Smooth muscle cell of trachea (primary cell): ENCODE measurements at places on chromosomes 1 and 21. TPM values are rescaled to one million over a fixed set of nuclear protein-coding genes. Genes with fewer than 3 reads are reported as not detected.

Gene CLEC20A
- not detected in 2 replicates for total RNA-seq

Gene MSH4
- under 0.01 and 0.33 TPM in 2 replicates for total RNA-seq

Gene DNM3
- 2.0 and 5.5 TPM in 2 replicates for total RNA-seq

Gene TEKT2
- total RNA-seq, result 0.15 and 0.33 TPM in 2 replicates

Gene HFM1
- total RNA-seq, result 0.17 and 0.73 TPM in 2 replicates

Gene SPATA6
- total RNA-seq, result 5.8 and 8.9 TPM in 2 replicates

Gene CFAP57
- total RNA-seq, result under 0.01 and 0.33 TPM in 2 replicates

Gene DPH2
- 8.3 and 12.4 TPM in 2 replicates for total RNA-seq

Gene ARHGEF10L
- 17.2 and 35.1 TPM in 2 replicates for total RNA-seq

Gene RPS8
- 1,101 and 2,066 TPM in 2 replicates for total RNA-seq

Gene LCE1C
- not detected in 2 replicates for total RNA-seq

Gene ILDR2
- under 0.01 and 0.17 TPM in 2 replicates for total RNA-seq

Gene GPA33
- total RNA-seq, result not detected in 2 replicates

Gene RIIAD1
- not detected in 2 replicates for total RNA-seq

Gene OR6K3
- total RNA-seq, result under 0.01 TPM in 1 of 2 replicates, not detected in the other

Gene DUSP12
- total RNA-seq, result 32.7 and 44.1 TPM in 2 replicates

Gene HTR6
- under 0.01 TPM in 1 of 2 replicates, not detected in the other for total RNA-seq

Gene GREM2
- 5.5 and 7.7 TPM in 2 replicates for total RNA-seq

Gene KRTAP12-2
- total RNA-seq, result not detected in 2 replicates

Gene CHODL
- total RNA-seq, result 0.15 and 0.17 TPM in 2 replicates

Gene ANXA9
- total RNA-seq, result 0.17 and 0.29 TPM in 2 replicates
